ENCODE measurements at places on chromosomes 16 and 17. TPM values are rescaled to one million over a fixed set of nuclear protein-coding genes. Genes with fewer than 3 reads are reported as not detected.

GRCh38 chr17:8479431-8479947, 43.8 kb downstream of the NDEL1 start:
- peaks cover 73% of the 10 kb centered on the region for H3K36me3 ChIP-seq
- no peaks in the 10 kb centered on the region for H3K4me1 ChIP-seq
- no peaks in the 10 kb centered on the region for H3K27me3 ChIP-seq
- no peak overlapping the region for H3K4me3 ChIP-seq

- H3K4me3 ChIP-seq: no peak overlapping the region
- H3K27ac ChIP-seq: no peak overlapping the region
- no peak for DNase-seq
- H3K4me1 ChIP-seq: no peaks in the 10 kb centered on the region
- H3K27me3 ChIP-seq: no peaks in the 10 kb centered on the region
Observed at GRCh38 chr16:23080747-23081146, 68.5 kb downstream of the USP31 start.

GRCh38 chr17:71432378-71433315, 688.2 kb upstream of the SOX9 start:
- DNase-seq: no peak
- no peak overlapping the region for H3K27ac ChIP-seq
- no peaks in the 10 kb centered on the region for H3K36me3 ChIP-seq
- H3K27me3 ChIP-seq: no peaks in the 10 kb centered on the region
- no peaks in the 10 kb centered on the region for H3K4me1 ChIP-seq
- no peak overlapping the region for H3K4me3 ChIP-seq

- no peak for DNase-seq
- peaks cover 11% of the 10 kb centered on the region for H3K27me3 ChIP-seq
- no peaks in the 10 kb centered on the region for H3K4me1 ChIP-seq
- no peaks in the 10 kb centered on the region for H3K36me3 ChIP-seq
- H3K27ac ChIP-seq: no peak overlapping the region
Observed at GRCh38 chr17:34825884-34826283, 135.4 kb downstream of the CCT6B start.

DNA sequence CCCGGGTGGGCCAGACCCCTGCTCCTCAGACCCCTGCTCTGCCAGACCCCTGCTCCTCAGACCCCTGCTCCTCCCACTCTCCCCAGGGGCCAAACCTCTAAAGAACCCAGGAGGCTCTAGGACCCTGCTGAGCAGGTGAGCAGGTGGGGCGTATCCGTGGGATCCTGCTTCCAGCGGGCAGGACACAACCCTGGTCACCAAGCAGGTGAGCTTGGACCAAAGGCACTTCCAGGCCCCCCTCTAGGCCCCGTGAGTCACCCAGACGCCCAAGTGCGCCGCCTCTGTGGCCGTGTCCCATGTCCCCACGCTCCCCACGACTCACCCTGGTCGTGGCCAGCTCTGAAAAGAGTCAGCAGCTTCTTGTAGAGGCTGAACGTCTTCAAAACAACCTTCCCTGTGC, 5.0 kb downstream of the CYBC1 start:
- no peaks in the 10 kb centered on the region for H3K27me3 ChIP-seq

- no peak overlapping the region for H3K4me3 ChIP-seq
- H3K36me3 ChIP-seq: no peaks in the 10 kb centered on the region
- H3K27ac ChIP-seq: no peak overlapping the region
- no peak for DNase-seq
- H3K4me1 ChIP-seq: no peaks in the 10 kb centered on the region
- H3K27me3 ChIP-seq: no peaks in the 10 kb centered on the region
Observed at GRCh38 chr16:59840169-59840568, 1106.1 kb upstream of the GOT2 start.

DNA sequence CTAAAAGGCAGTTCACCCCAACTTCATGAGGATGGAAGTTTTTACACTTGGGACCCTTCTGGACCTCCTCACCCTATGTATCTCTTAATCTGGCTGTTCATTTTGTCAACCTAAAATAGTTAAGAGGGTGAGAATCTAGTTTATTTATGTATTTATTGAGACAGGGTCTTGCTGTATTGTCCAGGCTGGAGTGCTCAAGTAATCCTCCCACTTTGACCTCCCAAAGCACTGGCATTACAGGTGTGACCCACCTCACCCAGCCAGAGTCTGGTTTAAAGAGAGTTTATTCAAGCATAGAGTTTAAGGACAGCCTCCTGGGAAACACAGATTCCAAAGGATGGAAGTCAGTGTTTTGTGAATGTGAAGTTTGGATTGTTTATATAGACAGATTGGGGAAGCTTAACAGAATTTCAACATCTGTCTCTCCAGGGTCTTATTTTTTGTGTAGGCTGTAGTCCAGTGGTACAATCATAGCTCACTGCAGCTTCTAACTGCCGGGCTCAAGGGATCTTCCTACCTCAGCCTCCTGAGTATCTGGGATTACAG, 8.0 kb upstream of the APPBP2 start:
- H3K4me1 ChIP-seq: no peaks in the 10 kb centered on the region
- H3K4me3 ChIP-seq: no peak overlapping the region
- no peak overlapping the region for H3K27ac ChIP-seq
- H3K36me3 ChIP-seq: no peaks in the 10 kb centered on the region
- DNase-seq: no peak

GRCh38 chr16:25721439-25721838, 29.7 kb downstream of the HS3ST4 start:
- H3K4me3 ChIP-seq: no peak overlapping the region
- no peaks in the 10 kb centered on the region for H3K36me3 ChIP-seq
- DNase-seq: no peak
- no peaks in the 10 kb centered on the region for H3K4me1 ChIP-seq
- H3K27ac ChIP-seq: no peak overlapping the region

DNA sequence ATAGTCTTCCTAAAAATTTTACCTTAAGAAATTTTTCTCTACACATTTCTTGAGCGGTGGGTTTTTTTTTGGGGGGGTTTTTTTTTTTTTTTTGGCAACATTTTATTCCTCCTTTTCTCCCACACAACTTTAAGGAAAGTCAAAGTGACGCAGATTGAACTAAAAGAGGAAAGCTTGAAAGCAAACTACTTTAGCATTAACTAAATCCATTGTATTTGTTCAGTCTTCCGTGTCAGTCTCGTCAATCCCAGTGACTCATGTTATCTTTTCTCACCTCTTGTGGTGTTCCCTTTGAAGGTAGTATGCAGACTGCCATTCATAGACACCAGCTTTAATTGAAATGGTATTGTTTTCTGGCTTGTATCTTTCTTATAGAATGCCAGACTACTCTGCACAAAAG, 39.3 kb downstream of the TADA2A start:
- peaks cover 8% of the 10 kb centered on the region for H3K4me1 ChIP-seq
- no peaks in the 10 kb centered on the region for H3K27me3 ChIP-seq
- DNase-seq: no peak
- no peak overlapping the region for H3K4me3 ChIP-seq
- no peak overlapping the region for H3K27ac ChIP-seq

Gene CCL1
- total RNA-seq: not detected

Gene CRHR1
- total RNA-seq: not detected

All from activated B cell treated with CpG ODN at 0.5 μM for 24 hours (primary cell).